ENCODE measurements at places on chromosomes 11 and 22.

- no peak for DNase-seq
Measured at GRCh38 chr22:47919001-47919441, 1156.6 kb downstream of the TBC1D22A start.

DNA sequence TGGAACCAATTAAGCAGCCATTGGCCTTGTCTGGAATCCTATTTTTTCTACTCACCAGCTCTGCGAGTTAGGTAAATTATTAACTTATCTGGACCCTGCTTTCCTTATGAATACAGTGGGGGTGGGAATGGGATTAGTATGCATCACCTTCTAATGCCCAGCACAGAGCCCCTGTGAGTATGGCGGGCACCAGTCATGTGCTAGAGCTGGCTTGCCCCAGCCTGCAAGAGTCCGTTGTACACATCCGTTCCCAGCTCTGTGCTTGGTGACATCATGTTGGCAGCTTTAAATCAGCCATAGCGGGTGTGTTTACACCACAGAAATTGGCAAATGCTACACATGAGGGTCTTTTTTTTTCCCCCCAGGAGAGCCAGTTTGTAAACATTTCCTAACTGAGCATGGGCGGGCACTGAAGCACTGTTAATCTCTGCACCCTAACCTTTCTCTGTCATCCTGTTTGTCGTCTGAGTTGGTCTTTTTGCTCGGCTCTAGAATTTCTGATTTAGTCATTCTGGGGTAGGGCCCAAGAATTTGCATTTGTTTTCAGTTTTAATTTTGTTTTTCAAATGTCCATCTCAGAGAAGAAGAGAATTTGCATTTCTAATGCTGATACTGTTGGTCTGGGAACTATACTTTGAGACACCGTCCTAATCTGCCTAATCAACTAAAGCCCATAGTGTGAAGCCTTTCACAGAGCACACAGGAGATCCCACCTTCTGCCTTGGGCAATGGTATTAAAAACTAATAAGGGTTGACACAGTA is 130.3 kb upstream of the TBCEL start:
- DNase-seq, result no peak

DNA sequence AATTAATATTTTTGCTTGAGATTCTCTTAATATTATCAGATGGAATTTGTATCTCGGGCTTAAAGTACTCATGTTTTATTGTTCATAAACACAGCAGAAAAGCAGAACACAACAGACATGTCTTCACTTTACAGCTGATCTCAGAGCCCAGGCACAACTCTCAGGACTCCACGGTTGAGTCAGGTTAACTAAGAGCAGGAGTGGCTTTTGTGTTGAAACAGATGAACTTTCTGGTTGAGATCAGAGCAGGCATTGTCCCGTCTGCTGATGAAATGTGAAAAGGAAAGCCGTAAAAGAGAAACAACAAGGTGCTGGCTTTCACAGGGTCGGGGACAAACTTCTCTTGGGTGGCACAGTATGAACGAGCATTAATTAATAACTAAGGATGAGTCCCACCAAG is 49.0 kb downstream of the JHY start:
- DNase-seq, result no peak

DNA sequence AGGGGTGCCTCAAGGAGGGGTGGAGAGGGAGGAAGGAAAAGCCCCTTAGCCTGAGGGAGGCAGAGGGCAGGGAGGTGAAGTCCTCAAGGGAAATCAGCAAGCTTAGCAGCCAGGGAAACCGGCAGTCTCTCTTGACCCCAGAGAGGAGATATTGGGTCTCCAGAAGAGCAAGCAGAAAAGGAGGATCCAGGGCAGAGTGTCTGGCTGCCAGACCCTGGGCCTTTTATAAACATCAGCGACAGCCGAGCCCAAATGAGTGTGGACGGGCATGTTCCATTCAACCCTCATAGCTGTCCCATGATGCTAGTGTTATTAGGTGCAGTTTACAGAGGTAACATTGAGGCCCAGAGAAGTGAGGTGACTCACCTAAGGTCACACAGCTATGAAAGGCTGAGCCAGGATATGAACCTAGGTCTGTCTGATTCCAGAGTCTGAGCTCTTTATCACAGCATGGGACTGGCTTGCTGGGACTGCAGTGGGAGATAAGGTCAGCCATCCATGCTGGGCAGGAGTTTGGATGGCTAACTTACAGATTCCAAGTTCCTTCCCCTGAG is 9.3 kb downstream of the PRDM11 start:
- DNase-seq, result no peak

DNA sequence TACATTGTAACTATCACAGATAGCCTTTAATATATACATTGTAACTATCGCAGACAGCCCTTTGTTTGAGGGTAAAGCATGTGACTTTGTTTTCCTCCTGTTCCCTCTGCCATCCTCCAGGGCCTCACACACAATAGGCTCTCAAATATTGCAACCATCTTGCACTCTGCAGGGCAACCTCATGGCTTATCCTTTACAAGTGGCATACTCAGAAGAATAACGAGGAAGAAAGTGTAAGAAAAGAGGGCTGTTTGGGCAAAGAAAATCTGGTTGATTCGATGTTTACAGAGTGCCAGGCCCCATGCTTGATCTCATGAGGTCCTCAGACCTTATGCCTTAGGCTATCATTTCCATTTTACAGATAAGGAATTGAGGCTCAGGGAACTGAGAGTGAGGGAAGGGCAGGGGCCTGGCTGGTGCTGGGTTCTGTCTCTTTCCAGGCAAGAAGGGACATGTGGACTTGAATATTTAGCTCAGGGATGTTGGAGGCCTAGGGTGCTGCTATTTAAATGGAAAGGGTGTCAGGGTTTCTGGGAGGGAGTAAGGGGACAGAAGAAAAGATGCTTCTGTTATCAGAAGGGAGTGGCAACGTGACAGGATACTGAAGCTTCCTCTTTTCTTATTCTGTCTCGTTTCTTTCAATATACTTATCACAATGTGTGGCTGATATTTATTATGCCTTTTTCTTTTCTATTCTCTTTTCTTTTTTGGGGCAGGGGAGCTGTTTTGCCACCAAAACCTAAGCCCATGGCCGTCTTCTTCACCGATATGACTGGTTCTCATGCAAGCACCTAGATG is 1.1 kb upstream of the SAMM50 start:
- DNase-seq, result no peak

DNA sequence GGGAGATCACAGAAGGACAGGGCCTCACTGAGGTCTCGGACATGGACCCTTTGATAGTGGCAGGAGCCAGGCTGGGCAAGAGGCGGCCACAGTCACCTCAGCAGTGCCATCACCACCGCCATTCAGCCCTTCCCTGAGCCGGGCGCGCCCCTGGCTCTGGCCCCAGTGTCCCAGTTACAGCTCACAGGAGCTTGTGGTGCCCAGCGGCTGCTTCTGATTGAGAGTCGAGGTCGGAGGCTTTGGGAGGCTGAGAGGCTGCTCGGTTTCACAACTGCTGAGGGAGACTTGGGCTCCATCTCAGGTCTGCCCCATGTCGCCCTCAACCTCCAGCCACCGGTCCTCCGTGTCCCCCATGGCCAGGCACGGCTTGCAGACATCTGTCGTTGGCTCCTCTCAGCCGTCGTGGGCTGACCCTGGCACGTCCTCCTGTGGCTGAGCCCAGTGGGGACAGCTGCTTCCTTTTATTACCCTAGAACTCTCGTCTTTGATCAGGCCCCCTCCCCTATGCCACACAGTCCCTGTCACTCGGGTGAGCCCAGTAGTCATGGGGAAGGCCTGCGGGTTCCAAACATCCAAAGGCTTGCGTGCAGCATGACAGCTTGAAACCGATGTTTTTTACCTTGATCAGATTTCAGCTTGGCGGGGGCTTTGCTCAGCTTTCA is 28.4 kb upstream of the PPP6R3 start:
- no peak for DNase-seq

DNA sequence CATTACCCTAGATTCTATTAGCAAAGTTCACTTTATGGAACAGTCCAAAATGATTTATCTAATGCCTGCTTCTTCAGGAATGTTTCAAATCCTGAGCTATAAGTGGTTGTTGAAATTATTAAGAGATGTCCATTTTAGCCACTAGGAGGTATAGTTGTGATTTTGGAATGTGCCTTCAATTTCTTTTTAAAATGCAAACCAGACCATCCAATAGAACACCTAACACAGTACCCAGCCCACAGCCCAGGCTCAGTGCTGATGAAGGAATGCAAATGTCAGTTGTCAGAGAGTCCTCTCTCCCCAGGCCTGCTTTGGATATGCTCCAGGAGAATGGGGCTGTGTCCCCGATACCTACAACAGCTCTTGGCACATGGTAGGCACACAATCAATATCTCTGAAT is 85.8 kb upstream of the E2F8 start:
- DNase-seq, result no peak

GRCh38 chr11:16034074-16034473 is 322.3 kb downstream of the SOX6 start:
- no peak for DNase-seq

DNA sequence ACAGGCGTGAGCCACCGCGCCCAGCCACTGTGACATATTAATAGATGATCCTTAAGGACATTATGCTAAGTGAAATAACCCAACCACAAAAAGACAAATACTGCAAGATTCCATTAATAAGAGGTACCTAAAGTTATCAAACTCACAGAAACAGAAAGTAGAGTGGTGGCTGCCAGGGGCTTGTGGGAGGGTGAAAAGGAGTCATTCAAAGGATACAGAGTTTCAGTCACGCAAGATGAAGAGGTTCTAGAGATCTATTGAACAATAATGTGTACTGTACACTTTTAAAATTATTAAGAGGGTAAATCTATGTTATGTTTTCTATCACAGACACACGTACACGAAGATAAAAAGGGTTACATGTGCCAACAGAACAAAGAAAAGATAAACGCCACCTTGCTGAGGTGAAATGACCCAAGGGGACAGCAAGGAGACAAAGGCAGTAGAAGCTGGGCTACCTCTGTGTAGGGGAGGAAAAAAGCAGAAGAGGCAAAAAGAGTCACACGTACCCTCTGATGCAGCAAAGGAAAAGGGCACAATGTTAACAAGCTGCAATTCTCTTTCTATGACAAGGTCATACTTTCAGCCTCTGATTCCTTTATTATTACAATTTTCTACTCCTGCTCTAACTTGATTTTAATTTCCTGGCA is 65.3 kb downstream of the AMBRA1 start:
- DNase-seq, result no peak

DNA sequence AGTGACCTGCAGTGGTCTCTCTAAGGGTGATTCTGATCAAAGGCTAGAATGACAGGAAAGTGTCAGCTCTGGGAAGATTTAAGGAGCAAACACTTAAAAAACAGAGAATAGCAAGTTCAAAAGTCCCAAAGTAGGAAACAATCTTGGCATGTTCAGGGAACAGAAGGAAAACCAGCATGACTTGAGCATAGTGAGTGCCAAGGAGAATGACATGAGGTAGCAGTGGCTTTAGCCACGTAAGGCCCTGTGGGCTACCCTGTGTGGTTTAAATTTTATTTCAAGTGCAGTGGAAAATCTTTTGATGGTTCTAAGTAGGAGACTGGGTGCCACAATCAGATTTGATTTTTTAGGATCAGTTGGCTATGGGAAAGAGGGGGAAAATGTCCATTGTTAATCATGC is 149.4 kb downstream of the WNT11 start:
- no peak for DNase-seq

Measured in stimulated activated CD8-positive, alpha-beta memory T cell treated with anti-CD3 and anti-CD28 coated beads, Interleukin-4, amount 100 ng/mL, for 1 hour (primary cell).